Naive thymus-derived CD8-positive, alpha-beta T cell (primary cell): ENCODE measurements at places on chromosomes 11 and 22. TPM values are rescaled to one million over a fixed set of nuclear protein-coding genes. Genes with fewer than 3 reads are reported as not detected.

CABP4 gene
- 3.7 TPM for total RNA-seq

- no peak for DNase-seq
Measured at GRCh38 chr11:5467527-5467926, 18.4 kb downstream of the OR51I2 start.

MAP6 gene
- total RNA-seq: not detected

- no peak for DNase-seq
Measured at GRCh38 chr11:85749287-85749834, 61.6 kb downstream of the SYTL2 start.

KCNQ1 gene
- total RNA-seq: 25.1 TPM

- DNase-seq: no peak
Measured at GRCh38 chr11:122242731-122243130, 126.7 kb upstream of the BLID start.

UBQLN3 gene
- total RNA-seq: 0.41 TPM
